ENCODE measurements at places on chromosomes 4 and X. TPM values are rescaled to one million over a fixed set of nuclear protein-coding genes. Genes with fewer than 3 reads are reported as not detected.

The SPANXN3 gene
- not detected for total RNA-seq

The KIAA1210 gene
- total RNA-seq, result 0.18 TPM

The PAK3 gene
- total RNA-seq, result 8.0 TPM

The USP51 gene
- 4.1 TPM for total RNA-seq

The SPP1 gene
- 238 TPM for total RNA-seq

The PGAM4 gene
- total RNA-seq, result 0.13 TPM

The TRIM75 gene
- total RNA-seq, result 0.09 TPM

The BBS7 gene
- 11.9 TPM for total RNA-seq

The HSFX4 gene
- total RNA-seq, result 0.53 TPM

The GLUD2 gene
- total RNA-seq, result 1.4 TPM

The GATA1 gene
- total RNA-seq, result 0.22 TPM

The VCX gene
- not detected for total RNA-seq

The FAM114A1 gene
- 77.9 TPM for total RNA-seq
